ENCODE measurements at places on chromosomes 5 and 9.

DNA sequence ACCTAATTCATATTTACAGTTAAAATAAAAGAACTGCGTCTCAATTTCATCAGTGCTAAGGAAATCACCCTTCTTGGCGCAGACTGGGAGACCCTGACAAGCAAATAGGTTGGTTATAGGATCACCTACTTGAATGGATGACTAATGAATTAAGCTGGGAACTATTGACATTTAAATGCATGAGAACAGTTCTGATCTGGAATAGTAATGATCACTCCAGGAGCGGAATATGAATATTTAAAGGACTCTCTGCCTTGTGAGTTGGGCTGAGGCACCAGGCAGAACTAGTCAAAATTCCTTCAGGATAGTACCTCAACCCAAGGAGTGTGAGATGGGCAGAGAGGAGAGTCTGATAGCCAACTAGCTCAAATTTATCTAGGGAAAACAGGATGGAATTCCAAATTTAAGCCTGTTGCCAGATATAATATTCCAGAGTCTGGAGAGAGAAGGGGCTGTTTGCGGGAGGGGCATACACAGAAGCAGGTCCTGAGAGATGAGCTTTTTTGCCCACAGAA, 364.4 kb downstream of the CSNK1G3 start:
- no peak for DNase-seq

- DNase-seq = no peak
These were observed 4.1 kb downstream of the FAM78A start for GRCh38 chr9:131272212-131272611.

GRCh38 chr9:28770226-28770625, 1196.9 kb upstream of the C9orf72 start:
- no peak for DNase-seq

GRCh38 chr9:37327553-37327952, 94.9 kb upstream of the GRHPR start:
- DNase-seq = no peak

- DNase-seq = no peak
These were observed 7.9 kb upstream of the ERMP1 start for GRCh38 chr9:5840788-5841187.

GRCh38 chr5:175735701-175736100, 77.8 kb downstream of the HRH2 start:
- no peak for DNase-seq

DNA sequence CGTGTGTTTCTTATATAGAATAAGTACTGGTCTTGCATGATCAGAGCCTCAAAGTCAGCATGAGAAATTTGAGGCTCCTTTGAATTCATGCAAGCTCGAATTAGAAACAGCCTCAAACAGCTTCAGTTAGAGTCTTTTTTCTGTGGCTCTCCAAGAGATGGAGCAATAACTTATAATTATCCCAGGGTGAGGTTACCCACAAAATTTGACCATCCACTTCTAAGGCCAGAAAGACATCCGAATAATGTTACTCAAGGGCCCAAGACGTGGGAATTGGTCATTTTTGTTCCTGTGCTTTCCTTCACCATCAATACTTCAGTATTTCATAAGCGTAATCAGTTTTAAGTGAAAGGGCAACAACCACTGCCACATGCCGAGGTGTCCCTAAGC, 89.7 kb downstream of the DAPK1 start:
- DNase-seq = no peak

- DNase-seq = no peak
These were observed 102.1 kb downstream of the ACER2 start for GRCh38 chr9:19510907-19511306.

All from SIG-M5 (cell line).